ENCODE measurements at places on chromosomes 3 and 15.

- no peak for DNase-seq
Measured at GRCh38 chr3:114566162-114566755, 272.4 kb downstream of the TIGIT start.

DNA sequence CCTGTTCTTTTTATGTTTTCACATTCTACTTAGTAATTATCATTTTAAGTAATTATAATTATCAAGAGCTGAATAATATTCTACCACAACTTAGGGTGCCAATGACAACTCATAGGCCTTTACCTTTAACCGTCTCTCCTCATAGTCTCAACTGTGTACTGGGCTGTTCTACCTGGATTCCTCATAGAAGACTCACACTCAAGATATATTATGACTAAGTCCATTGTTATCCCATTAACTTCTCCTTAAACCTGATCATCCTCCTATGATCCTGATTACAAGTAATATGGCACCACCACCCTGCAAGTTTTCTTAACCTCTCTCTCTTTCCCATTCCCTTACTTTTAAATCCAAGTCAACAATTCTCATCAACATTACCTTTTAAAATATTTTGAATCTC is 285.9 kb upstream of the VEPH1 start:
- DNase-seq: no peak

GRCh38 chr3:149393345-149394160 is 16.1 kb upstream of the TM4SF1 start:
- no peak for DNase-seq

DNA sequence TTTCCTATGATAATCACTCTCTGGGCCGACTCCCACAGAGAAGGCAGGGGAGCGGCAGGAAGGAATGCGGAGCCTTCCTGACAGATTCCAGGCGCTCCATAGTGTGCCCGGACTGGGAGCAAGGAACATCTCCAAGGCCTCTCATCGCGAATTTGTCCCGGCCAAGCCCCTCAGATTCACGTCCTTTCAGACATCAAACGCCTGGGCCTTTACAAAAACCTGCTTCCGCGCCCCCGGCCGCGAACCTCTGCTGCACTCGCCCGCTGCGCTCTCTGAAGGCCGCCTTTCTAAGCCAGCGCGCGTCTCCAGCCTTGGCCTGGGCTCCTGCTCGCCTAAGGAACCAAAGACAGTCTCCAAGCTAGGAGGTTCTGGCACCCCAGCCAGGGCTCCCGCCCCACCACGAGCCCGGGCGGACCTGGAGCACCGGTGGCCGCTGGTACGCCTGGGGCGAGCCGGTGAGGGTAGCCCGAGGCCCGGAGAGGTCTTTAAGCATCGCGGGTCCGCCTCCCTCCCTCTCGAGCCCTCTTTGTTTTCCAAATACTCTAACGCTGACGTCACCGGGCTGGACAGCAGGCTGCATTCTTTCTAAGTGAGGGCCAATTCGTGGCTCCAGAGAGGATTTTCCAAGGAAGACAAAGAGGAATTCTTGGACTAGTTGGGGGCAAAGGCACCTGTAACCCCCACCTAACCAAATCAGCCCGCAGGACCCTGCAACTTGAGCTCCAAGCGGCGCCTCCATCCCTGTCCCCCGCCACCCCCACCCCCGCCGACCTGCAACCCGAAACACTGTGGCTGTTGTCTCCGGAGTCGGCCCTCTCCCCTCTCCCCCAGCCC is 759 bp downstream of the AMOTL2 start:
- DNase-seq: no peak

All from AG04449 (cell line).